Stimulated activated CD4-positive, alpha-beta T cell treated with anti-CD3 and anti-CD28 coated beads, Interleukin-4, amount 100 ng/mL, for 4 hours (primary cell): ENCODE measurements at places on chromosomes 12 and 14.

- DNase-seq: no peak
Observed at GRCh38 chr14:63477556-63477955, 65.6 kb downstream of the PPP2R5E start.

DNA sequence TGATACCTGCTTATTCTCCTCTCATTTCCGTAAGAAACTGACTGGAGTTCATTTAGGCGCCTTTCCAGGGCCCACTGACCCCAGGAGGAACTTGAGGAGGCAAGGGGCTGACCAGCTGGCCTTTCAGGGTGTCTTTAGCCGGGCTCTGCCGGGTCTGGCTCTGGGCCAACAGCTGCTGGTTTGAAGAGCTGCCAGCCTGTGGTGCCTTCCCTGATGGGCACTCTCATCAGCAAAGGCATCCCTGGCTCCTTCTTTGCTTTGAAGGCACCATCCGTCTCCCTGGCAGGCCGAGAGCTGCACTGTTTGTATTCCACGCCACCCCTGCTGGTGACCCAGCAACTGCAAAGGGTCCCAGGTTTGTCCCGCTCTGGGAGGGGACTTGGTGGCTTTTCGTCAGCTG lies 42.0 kb downstream of the IQSEC3 start:
- DNase-seq: no peak

GRCh38 chr12:52275686-52276085 lies 1.2 kb downstream of the KRT86 start:
- no peak for DNase-seq

GRCh38 chr14:44107156-44107555 lies 399.9 kb downstream of the FSCB start:
- DNase-seq: no peak

DNA sequence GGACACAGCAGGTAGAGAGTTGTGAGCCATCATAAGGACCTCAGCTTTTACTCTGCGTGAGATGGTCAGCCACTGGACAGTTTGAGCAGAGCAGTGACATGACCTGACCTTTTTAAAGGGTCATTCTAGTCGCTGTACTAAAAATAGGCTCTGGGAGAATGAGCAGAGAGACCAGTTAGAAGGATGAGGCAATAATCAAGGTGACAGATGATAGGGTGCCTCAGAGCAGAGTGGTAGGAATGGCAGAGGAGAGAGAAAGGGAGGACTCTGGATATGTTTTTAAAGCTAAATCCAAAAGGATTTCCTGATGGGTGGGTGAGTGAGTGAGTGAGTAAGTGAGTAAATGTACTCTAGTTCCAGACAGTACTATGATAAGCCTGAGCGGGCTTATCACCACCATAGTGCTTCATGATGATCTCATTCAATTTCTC lies 83.6 kb upstream of the ARHGAP5 start:
- no peak for DNase-seq

DNA sequence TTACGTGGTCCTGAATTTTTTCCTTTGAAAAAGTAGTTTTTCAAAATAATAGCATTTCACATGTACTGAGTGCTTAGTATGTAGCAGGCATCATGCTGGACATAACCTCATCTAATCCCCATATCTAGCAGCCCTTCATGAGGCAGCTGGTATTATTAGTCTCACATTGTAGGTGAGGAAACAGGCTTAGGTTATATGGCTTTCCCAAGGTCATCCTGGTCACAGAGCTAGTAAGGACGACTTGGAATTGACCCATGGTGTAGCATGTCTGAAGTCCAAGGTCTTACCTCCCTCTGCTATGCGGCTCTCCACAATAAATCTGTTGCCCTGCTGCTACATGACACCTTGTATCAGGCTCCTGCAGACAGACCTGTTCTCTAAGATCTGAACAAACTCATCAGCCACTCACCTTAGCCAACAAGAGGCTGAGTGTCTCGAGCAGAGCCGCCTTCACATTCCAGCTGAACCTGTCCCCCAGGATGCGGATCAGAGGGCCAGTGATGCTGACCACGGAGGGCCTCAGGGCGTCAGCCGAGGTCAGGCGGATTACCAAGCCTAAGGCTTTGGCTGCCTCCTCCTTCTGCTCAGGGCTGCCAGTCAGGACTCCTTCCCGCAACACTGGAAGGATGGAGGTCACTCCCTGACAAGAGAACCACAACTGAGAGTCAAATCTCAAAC lies 19.7 kb upstream of the RAB35 start:
- DNase-seq: no peak

DNA sequence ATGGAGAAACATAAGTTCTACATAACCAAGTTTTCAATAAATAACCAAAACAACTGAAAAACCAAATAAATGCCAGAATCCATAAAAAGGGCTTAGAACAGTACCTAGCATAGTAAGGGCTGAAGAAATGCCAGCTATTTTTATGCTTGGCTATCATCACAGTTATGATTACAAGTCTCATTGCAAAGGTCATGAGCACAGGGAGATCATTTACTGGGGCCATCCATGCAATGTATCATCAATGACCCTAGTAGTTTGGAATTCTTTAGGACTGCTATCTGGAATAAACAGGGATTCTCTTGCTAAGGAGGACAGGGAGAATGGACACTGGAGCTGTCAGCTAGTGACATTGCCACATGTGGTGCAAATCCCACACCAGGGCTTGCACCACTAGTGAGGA lies 92.5 kb upstream of the NAP1L1 start:
- DNase-seq: no peak

GRCh38 chr12:31297572-31298514 lies 28.1 kb downstream of the SINHCAF start:
- no peak for DNase-seq

DNA sequence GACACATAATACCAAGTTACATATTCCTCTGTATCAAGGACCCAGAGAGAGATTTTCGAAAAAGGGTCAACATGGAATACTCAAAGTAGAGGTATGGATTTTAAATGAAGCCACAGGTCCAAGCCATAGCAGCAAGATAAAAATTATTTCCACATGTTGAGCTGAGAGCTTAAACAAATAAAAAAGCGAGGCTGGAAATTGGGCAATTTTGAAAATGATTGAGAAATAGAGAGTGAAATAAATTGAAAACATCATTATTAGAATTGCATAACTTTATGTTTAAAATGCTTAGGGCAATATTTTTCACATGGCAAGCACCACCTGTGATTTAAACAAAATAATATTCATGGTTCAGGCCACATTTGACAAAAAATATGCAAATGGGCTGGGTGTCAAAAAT lies 1251.0 kb upstream of the USP15 start:
- DNase-seq: no peak
